ENCODE measurements at places on chromosomes 1 and 21. TPM values are rescaled to one million over a fixed set of nuclear protein-coding genes. Genes with fewer than 3 reads are reported as not detected.

Gene DR1
- 27.9 TPM for total RNA-seq

Gene CYP4A11
- total RNA-seq: not detected

Gene CHI3L1
- total RNA-seq: not detected

Gene OR2L5
- total RNA-seq: not detected

Gene FTCD
- not detected for total RNA-seq

Gene CD34
- total RNA-seq: not detected

Gene CFAP74
- not detected for total RNA-seq

Gene SRSF10
- 96.1 TPM for total RNA-seq

Gene SEMA4A
- 0.38 TPM for total RNA-seq

Gene CELA2A
- not detected for total RNA-seq

Gene KCND3
- total RNA-seq: not detected

Gene SMIM11
- 8.5 TPM for total RNA-seq

Gene RHD
- not detected for total RNA-seq

Gene ATP1A4
- not detected for total RNA-seq

Gene LCE6A
- not detected for total RNA-seq

Gene DHX9
- 157 TPM for total RNA-seq

Gene TFF1
- total RNA-seq: 26.8 TPM

Measured in A549 treated with Mapracorat at 1 μM for 4 hours (cell line).